ENCODE measurements at places on chromosomes 13 and 19.

DNA sequence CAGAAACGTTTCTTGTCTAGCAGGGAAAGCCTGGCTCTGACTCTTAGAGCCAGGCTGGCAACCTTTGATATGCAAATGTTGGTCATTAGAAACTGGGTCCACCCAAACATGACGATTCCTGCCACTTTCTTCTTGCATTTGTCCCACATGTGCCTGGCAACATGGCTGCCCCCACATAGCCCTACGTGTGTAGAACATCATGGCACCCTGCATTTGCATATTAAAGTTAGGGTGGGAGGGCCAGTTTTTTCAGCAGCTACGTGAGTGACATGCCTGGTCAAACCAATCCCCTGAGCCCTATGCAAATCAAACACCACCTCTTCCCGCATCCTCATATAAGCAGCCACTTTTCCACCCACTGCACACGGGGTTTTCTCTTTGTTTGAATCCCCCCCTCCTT, 95.0 kb downstream of the LIG4 start:
- peak; percentile 71 for DNase-seq

- peak; percentile 70 for DNase-seq
Measured at GRCh38 chr19:5115771-5116202, 146.9 kb downstream of the KDM4B start.

DNA sequence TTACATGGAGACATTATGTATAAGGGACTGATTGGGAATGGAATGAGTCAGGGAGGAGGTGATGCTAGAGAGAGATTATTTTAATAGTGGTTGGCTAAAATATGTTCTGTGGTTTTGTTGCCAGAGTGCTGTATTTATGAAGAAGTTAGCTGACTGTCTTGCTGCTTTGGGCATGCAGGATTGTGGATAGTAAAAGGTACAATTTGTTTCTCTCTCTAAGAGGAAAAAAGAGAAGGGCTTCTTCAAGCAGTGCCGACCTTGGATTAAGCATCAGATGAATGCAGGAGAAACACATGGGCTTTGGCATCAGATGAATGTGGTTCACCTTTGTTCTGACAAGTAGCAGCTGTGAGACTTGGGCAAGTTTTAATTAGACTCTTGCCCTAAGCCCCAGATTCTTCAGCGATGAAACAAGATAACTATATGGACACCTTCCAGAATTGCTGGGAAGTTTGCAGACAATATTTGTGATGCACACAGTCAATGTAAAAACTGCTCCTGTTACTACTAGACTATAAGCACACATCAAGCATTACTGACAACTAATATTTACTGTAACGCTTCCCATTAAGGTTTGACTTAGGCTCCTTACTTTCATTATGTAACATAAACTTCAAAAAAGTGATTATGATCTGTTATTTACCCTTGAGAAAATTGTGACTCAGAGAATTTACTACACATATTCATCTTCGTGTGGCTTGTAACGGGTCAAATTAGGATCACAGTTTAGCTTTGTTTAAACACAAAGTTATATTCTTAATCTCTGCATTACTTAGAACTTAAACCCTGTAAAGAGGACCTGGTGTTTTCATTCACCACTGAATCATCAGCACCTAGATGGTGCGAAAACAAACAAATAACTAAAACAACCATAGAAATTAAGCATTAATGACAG, 824.0 kb downstream of the PCDH9 start:
- DNase-seq = peak; percentile 89

- DNase-seq = no peak
Measured at GRCh38 chr19:45881909-45882528, 3.9 kb downstream of the IRF2BP1 start.

DNA sequence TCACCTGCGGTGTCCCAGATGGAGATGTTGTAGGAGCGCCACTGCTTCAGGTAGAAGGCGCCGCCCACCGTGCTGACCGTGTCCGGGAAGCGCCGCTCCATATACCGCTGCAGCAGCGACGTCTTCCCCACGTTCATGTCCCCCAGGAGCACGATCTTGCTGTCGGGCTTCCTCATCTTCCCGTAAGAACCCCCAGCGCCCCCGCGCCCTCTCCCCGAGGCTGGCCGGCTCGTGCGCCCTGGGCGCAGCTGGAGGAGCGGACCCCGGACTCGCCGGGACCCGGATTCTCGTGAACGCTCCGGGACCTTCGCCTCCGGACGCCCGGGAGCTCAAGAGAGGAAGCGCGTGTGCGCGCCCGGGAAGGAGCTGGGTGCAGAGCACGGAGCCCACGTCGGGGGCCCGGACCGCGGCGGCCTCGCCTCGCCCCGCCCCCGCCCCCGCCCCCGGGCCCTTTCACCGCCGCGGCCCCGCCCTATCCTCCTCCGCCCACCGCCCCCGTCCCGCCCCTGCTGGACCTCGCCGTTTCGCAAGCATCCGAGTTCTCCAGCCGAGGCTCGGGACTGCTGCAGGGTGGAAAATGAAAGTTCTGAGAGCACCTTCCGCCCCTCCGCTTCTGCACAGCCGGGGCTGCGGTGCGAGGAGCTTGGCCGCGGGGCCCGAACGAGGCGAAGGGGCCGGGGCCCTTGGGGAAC, at the start of gene RAB20:
RAB20 (minus strand) TSS at position 379 of the 692 bp plus-strand sequence; CDS start at position 176, 203 bp downstream.
- peak; percentile 91 for DNase-seq

GRCh38 chr13:103996733-103997132, 930.5 kb upstream of the SLC10A2 start:
- no peak for DNase-seq

DNA sequence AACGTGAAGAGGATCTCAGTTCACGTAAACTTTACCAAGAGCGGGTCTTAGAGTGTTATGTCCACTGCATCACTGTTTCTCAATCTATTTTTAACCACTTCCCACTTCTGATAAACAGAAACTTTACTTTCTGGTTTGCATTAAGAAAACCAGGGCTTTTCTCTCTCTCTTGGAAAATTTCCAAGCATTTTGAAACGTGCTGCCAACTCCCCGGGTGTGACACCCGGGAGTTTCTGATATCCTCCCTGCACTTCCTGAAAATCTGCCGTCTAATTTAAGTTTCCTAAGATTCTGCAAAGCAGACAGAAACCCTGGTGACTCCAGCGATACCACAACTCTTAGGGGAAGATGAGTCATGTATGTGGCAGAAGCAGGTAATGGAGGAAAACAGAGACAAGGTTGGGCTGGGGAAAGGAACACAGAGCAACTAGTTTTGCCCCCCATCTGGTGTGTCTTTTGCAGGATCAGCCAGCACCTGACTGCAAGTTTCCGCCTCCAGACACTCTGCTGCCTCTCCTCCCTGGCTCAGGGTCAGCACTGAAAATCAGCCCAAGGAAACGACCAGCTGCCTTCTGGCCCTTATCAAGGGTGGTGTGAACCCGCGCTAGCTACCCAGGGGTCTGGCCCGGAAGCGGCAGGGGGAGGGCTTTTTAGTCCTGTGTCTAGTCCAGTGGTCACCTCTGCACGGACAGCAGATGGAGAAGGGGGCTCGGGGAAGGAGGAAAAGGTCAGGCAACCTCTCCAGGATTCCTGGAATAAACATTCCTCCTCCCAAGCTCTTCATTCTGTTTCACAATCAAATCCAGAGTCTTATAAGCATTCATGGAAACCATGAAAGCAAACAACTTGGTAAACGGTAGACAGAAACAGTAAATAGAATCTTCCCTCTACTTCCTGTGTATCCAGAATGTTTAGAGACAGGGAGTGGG, 11.3 kb upstream of the FFAR2 start:
- peak; percentile 10 for DNase-seq

DNA sequence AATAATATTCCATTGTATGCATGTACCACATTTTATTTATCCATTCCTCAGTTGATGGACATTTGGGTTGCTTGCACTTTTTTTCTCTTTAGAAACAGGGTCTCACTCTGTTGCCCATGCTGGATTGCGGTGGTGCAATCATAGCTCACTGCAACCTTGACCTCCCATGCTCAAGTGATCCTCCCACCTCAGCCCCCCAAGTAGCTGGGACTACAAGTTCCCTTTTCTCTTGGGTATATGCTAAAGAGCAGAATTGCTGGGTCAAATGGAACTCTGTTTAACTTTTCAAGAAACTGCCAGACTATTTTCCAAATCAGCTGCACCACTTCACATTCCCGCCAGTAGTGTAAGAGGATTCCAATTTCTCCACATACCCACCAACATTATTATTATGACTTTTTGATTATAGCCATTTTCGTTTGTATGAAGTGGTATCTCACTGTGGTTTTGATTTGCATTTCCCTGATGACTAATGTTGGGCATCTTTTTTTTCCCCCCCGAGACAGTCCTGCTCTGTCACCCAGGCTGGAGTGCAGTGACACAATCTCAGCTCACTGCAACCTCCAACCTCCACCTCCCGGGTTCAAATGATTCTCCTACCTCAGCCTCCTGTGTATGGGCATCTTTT, 7.6 kb upstream of the IPO5 start:
- no peak for DNase-seq

- DNase-seq = no peak
Measured at GRCh38 chr19:34475975-34476594, 5.5 kb upstream of the WTIP start.

DNA sequence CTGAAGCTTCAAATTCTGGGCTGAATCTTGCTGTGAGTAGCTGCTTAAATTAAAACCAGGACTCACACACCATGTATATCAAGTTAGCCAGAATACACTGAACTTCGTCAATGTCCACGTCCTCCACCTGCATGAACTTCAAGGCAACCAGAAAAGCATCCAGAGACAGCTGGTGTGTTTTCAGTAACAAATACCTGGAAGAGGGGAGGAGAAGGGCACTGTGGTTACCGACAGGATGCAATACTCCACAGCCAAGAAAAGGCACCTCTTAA, 20.4 kb downstream of the PROZ start:
- no peak for DNase-seq

- no peak for DNase-seq
Measured at GRCh38 chr13:111007209-111007608, 92.3 kb upstream of the ANKRD10 start.

DNA sequence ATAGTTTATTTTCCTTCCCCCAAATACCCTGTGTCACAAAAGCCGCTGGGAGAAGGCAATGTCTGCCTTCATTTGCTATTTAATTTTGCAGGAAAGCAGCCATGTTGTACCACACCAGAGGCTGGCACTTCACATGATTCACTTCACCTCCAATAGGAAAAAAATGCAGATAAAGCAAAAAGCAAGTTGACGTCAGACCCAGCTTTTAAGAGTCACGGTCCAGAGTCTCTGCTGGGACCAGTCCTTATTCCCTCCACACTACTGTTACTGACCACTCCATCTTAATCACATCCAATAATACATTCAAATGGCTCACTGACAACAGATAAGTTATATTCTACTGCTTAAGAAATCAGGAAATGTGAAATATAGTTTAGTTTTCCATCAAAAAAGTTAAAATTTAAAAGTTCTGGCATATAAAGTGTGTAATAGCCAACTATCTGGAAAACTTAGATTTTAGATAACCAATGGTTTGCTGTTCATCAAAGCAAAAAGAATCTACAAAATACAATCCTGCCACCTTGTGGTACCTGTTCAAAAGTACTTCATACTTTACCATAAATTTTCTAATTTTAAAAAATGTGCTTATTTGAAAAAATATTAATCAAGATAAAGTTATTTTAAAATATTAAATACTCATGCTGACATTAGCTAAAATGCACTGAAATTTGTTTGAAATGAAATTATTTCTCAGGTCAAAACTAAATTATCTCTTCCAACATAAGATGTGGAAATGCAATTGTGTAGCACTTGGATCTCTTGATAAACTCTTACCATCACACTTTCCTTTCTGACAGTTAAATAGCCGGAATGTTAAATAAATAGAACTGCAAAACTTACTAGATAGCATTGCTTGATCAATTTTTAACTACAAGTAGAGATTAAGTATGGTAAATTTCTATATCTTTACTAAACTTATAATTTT, 97.3 kb downstream of the SERP2 start:
- DNase-seq = peak; percentile 36

- peak; percentile 65 for DNase-seq
Measured at GRCh38 chr19:7004313-7004931, 16.8 kb downstream of the MBD3L2B start.

DNA sequence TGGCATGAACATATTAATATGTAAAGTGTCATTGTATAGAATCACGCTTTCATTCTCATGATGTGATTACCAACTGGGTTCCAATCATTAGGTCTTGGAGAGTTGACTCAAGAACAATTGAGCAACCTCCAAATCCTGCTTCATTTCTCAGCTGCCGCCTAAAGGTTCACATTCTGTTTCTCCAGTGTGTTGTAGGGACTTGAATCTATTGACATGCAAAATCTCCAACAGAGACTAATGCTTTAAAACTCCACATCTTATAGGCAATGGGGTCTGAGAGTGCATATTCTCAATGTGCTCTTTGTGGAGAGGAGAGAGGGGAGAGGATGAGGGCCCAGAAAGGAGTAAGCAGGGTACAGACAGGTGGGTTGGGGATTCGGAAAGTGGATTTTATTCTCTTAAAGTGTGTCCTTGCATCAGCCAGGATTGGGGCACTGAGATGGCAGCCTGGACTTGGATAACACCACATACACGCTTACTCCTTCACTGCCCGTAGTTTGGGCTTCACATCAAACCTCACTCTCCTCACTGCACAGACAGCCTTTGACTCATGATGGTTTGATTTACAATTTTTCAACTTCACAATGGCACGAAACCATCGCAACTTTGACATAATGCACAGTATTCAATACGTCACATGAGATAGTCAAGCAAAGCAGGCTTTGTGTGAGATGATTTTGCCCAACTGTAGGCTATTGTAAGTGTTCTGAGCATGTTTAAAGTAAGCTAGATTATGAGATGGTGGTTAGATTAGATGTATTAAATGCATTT, 241.3 kb upstream of the IRS2 start:
- no peak for DNase-seq

DNA sequence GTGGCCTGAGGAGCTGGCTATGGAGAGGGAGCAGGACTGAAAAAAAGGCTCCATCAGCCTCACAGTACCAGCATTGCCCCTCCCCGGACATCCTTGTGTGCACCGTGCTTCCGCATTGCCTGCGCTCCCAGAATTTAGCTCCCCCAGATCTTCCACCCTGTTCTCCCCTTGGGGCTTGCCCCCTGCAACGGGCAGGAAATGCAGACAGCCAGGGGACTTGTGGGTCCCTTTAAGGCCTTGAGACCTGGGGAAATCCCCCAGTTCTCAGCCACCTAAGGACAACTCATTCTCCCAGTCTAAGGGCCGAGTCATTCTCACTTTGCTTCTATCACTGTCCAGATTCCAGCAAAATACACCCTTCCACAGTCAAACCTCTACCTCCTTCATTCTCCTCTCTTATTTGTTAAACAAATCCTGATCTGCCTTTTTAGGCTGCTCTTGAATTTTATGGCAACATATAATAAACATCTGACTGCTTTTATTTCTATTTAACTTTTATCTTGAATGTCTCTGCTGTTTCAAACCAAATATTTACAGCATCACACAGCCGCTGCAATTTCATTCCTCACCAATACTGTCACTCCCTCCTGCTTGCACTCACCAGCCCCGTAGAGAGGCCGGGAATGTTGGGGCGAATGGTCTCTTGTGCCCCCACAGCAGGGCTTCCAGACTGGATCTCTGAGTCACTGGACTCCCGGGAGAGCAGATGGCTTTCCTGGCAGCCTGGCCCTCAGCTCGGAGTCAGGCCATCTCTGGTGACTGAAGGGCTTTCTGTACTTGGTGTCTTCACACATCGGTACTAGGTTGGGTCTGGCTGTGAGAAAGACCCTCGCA, 221.9 kb downstream of the TSHZ3 start:
- peak; percentile 92 for DNase-seq
